Heart right ventricle (tissue), 16 donors: ENCODE measurements at places on chromosomes 1 and 21. TPM values are rescaled to one million over a fixed set of nuclear protein-coding genes. Genes with fewer than 3 reads are reported as not detected.
A peak's percentile ranks its signal among the peaks of the same experiment; 100 is the strongest.

GRCh38 chr1:235942979-235943575 lies 76.4 kb upstream of the LYST start:
- no peak overlapping the region for H3K4me3 ChIP-seq
- H3K4me1 ChIP-seq = no peaks in the 10 kb centered on the region
- H3K27me3 ChIP-seq = no peaks in the 10 kb centered on the region
- H3K36me3 ChIP-seq = no peaks in the 10 kb centered on the region
- H3K27ac ChIP-seq = no peak overlapping the region

DNA sequence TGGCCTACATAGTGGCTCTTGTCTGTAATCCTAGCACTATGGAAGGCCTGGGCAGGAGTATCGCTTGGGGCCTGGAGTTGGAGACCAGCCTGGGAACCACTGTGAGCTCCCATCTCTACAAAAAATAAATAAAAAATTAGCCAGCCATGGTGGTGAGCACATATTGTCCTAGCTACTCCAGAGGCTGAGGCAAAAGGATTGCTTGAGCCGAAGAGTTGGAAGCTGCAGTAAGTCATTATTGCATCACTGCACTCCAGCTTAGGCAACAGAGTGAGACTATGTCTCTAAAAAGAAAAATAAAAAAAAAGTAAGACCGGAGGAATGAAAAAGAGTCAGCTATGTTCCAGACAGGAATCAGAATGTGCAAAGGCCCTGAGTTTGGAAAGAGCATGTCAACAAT lies 115.3 kb downstream of the CYYR1 start:
- no peak overlapping the region for H3K27ac ChIP-seq
- H3K4me3 ChIP-seq = no peak overlapping the region
- no peaks in the 10 kb centered on the region for H3K36me3 ChIP-seq
- H3K4me1 ChIP-seq = no peaks in the 10 kb centered on the region
- no peak for DNase-seq
- H3K27me3 ChIP-seq = no peaks in the 10 kb centered on the region

GRCh38 chr1:215612391-215612790 lies 45.3 kb downstream of the KCTD3 start:
- no peak for DNase-seq
- peaks cover 22% of the 10 kb centered on the region for H3K4me1 ChIP-seq
- no peak overlapping the region for H3K27ac ChIP-seq
- H3K36me3 ChIP-seq = peaks cover 65% of the 10 kb centered on the region
- H3K4me3 ChIP-seq = no peak overlapping the region
- no peaks in the 10 kb centered on the region for H3K27me3 ChIP-seq

DNA sequence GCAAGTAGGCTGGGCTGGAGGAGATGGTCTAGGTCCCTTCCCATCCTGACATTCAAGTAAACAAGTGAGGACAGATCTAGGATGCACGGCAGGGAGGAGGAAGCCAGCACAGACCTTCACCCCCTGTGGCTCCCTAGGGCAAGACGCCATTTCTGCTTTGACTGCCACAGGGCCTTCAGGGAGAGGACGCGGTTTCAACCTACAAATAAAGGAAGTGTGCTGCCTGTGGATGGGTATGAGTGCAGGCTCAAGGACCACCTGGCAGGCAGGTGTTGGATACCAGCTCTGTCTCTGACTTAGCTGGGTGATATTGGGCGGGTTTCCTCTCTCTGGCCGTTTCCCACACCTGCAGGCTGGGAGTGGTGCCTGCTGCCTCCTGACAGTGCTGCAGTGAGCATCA lies 16.2 kb downstream of the SLC2A1 start:
- H3K27ac ChIP-seq = peak overlapping the region; percentile 33
- H3K27me3 ChIP-seq = no peaks in the 10 kb centered on the region
- H3K4me3 ChIP-seq = no peak overlapping the region
- no peaks in the 10 kb centered on the region for H3K36me3 ChIP-seq
- no peak for DNase-seq
- H3K4me1 ChIP-seq = peaks cover 92% of the 10 kb centered on the region

DNA sequence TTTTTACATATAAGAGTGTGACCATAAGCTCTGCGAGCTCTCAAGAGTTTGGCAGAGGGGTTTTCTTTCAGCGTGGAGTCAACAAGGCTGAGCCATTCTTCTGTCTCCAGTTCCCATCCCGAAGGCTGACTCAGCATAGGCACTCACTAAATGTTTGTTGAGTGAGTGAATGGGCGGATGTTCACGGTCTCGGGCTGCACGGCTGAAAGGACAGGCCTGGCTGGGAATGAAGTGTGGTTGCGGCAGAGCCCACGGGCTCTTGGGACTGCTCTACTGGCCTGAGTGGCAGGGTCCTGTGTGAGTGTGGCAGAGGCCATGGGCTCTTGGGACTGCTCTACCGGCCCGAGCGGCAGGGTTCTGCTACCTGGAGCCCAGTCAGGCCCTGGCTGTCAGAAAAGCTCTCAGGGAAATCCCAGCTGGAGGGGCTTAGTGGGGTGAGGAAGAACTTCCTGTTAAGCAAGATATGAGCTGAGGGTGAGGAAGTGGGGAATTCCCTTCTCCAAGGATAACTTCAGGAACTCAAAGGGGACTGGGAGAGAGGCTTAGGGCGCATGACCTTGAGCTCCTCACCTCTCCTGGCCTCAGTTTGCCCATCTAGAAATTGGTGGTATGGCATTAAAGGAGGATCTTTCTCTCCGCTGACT lies 56.6 kb upstream of the C1orf174 start:
- no peak overlapping the region for H3K27ac ChIP-seq
- no peak for DNase-seq
- H3K36me3 ChIP-seq = no peaks in the 10 kb centered on the region
- H3K4me1 ChIP-seq = no peaks in the 10 kb centered on the region

RGS18 gene
- 0.91 TPM for total RNA-seq

DNA sequence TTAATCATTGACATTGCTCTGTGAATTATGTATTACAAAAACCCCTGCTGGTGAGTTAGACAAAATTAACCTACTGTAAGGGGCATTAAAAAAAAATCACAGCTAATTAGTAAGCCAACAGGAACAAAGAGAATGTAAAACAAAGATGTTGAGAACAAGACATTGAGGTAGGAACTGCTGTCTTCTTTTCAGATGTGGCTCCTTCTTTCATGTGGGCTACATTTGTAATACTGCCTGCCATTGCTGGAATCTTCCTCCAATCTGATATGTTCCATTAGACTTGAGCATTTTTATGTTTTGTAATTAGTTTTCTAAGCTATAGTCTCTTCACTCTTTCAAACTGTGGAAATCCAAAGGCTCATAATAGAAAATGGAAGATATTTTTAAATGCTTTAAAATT lies 353.0 kb downstream of the ADGRL2 start:
- peaks cover 9% of the 10 kb centered on the region for H3K4me1 ChIP-seq
- H3K36me3 ChIP-seq = no peaks in the 10 kb centered on the region
- H3K27ac ChIP-seq = no peak overlapping the region
- H3K27me3 ChIP-seq = no peaks in the 10 kb centered on the region
- no peak for DNase-seq
- no peak overlapping the region for H3K4me3 ChIP-seq

ARHGAP30 gene
- total RNA-seq = 1.5 TPM

GRCh38 chr1:91885213-91885715 lies 687 bp downstream of the TGFBR3 start:
- peak overlapping the region; percentile 89 for H3K4me3 ChIP-seq
- H3K27ac ChIP-seq = peak overlapping the region; percentile 94
- H3K27me3 ChIP-seq = no peaks in the 10 kb centered on the region
- peak; percentile 51 for DNase-seq

AVPR1B gene
- not detected for total RNA-seq

DNA sequence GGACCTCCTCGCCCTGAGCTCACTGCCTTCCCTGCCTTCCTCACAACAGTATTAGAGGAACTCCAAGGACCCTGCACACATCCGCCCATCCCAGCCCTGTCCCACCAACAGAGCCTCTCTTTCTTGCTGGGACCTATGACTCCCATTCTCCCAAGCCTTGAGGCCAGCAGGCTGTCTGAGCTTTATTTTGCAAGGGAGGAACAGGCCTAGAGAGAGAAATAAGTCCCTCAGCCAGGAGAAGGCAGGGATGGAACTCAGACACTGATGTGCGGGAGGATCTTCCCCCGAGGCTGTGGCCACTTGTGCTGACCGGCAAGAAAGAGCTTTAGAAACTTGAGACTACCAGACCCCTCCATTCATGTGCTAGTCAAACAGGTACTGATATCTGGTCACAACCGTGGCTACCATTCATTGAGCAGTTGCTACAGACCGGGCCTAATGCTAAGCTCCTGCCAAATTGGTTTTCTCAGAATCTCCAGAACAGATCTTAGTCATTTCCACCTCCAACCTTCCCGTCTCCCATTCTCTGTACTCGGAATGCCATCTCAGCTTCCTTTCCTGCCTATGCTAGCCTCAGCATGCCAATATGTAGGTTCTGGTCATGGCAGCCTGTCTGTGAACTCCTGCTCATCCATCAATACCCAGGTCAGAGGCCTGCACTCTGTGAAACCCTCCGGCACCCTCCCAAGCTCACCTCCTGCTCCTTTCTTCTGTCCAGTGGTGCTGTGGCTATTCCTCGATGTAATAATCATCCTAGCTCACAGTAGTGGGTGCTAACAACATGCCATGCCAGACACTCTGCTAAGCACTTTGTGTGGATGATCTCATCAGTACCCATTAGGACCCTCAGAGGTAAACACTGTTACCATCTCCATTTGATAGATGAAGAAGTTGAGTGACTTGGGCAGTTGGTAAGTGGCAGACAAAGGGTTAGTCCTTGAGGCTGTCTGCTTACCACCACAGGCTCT lies 3.8 kb downstream of the TMEM54 start:
- H3K36me3 ChIP-seq = no peaks in the 10 kb centered on the region
- peaks cover 17% of the 10 kb centered on the region for H3K4me1 ChIP-seq
- no peak overlapping the region for H3K27ac ChIP-seq
- H3K27me3 ChIP-seq = peaks cover 29% of the 10 kb centered on the region

GRCh38 chr1:221149111-221149510 lies 269.9 kb downstream of the HLX start:
- no peak overlapping the region for H3K27ac ChIP-seq
- peaks cover 16% of the 10 kb centered on the region for H3K4me1 ChIP-seq
- no peak for DNase-seq
- no peak overlapping the region for H3K4me3 ChIP-seq
